CD4-positive, alpha-beta T cell treated with Interleukin-2 at 100 ng/mL for 4 hours (primary cell): ENCODE measurements at places on chromosomes 1 and 21.
A peak's percentile ranks its signal among the peaks of the same experiment; 100 is the strongest.

- no peak for DNase-seq
These were observed 53.6 kb downstream of the MAP3K7CL start for GRCh38 chr21:29184037-29184436.

DNA sequence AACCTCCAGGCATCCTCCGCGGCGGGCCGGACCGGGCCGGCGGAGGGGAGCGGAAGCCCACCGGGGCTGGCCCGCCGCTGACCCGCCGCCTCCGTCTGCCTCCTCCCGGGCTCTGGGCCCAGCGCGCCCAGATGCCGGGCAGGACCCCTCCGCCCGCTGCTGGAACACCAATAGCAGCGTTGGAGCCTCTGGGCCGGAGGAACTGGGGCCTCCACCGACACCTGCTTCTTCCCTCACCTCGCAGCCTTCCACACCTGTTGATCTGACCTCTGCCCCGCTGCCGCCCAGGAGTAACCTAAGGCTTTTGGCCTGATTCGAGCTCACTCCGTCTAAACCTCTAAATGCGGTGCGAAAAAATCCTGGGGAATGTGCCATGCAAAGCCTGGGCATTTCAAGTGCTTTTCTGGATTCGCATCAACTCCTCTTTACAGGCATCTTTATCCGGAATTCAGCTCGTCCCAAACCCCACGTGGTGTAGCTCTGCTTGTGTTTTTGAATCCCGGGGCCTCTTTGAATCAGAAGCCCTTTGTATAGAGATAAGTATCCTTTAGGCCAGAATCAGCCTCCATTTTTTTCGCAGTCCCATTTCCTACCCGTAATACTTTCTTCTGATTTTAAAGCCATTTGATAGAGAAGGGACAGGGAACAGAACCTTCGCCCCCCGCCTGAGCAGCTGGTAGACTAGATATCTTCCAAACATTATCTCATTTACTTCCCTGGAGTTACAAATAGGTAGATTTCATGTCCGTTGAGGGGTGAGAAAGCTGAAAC is 680 bp upstream of the CNN3 start:
- DNase-seq, result no peak

DNA sequence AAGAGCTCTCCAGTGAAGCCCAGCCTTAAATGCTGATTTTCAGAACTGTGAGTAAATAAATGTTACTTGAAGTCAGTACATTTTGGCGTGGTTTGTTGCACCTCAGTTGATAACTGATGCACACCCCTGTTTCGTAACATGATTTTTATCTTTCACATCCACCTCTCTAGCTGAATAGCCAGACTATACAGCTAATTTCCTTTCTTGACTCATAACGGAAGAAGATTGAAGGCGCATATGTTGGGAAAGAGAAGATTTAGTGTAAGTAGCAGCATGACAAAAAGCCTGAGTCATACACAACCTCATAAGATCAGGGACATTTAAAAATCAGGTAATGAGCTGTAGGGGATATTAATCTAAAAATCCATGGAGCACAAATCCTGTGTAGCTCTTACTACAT is 716.2 kb upstream of the ZP4 start:
- no peak for DNase-seq

GRCh38 chr1:173415490-173415889 is 61.6 kb upstream of the PRDX6 start:
- no peak for DNase-seq

GRCh38 chr1:43942411-43942810 is 4.3 kb upstream of the IPO13 start:
- DNase-seq, result no peak

DNA sequence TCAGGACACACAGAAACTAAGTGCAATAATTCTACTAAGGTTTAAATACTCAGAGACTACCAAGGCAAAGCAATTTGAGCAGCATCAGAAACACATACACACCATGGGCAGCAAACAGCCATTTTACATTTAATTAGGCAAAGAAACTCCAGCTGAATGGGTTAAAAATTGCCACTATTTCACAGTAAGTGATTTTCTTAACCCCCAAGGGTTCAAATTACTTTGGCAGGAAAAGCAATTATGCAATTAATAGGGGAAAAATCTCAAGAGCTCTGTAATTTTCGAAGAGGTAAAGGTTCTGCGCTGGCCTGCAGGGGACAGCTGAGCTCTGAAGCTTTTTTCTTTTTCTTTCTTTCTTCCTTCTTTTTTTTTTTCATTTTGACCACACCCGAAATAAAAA is 206.2 kb upstream of the RRP15 start:
- no peak for DNase-seq

DNA sequence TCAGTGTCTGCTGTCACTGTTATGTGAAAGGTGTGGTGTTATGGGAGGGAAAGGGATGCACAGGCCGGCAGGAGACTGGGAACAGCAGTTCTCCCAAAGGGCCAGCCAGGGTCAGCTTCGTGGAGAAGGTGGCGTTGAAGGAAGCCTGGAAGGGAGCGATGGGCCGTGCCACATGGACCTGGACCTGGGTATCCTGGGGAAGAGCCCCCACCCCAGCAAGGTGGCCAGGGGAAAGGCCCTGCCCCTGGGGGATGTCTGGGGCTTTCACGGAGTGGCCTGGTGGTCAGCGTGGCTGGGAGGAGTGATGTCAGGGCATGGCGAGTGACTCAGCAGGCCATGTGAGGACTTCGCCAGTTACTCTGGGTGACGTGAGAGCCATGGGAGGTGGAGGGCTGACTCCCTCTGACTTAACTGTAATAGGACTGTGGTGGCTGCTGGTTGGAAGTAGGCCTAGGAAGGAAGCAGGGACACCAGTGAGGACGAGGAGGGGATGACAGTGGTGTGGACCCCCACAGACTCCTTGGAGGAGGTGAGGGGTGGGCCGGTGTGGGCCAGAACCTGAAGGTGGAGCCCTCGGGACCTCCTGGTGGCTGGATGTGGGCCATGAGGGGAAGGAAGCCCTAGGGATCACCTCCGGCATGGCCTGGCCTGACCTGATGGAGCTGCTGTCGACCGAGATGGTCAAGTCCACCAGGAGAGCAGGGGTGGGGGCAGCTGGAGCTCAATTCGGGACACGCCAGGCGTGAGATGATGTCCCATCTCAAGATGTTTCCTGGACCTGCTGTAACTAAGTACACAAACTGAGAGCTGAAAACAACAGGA is 54.5 kb downstream of the BACE2 start:
- no peak for DNase-seq

GRCh38 chr1:229452956-229453801 is 19.3 kb upstream of the ACTA1 start:
- peak; percentile 3 for DNase-seq

GRCh38 chr1:160084771-160085321 is 3.5 kb downstream of the KCNJ9 start:
- no peak for DNase-seq

GRCh38 chr1:147243228-147243685 is 773 bp downstream of the CHD1L start:
- DNase-seq, result no peak

- no peak for DNase-seq
These were observed 142.5 kb upstream of the PKN2 start for GRCh38 chr1:88541596-88541995.

DNA sequence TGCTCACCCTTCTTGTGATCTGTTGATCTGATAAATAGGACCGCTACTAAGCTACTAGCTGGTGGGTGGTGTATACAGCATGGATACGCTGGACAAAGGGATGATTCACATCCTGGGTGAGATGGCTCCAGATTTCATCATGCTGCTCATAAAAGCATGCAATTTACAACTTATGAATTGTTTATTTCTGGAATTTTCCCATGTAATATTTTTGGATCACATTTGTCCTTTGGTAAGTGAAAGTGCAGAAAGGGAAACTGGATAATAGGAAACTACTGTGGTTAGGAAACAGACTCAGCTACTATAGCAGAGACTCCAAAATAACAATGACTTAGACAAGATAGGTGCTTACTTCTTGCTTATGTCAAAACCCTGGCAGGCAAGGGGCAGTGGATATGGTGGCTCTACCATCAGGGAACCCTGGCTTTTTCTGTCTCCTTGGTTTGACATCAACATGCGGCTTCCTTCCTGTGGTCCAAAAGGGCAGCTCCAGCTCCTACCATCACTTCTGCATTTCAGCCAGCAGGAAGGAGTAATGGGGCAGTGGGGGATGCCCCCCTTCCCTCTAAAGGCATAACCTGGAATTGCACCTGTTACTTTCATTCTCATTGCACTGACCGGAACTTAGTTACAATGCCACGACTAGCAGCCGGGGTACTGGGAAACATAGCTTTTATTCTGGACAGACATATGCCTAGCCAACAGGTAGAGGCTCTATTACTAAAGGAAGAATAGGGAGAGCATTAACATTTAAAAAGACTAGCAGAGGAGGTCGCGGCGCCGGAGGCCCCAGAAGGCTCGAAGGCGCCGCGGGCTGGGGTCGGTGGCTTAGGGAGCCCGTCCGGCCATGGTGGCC is 13.8 kb upstream of the AK2 start:
- no peak for DNase-seq

GRCh38 chr1:247089616-247090375 is 11.2 kb upstream of the ZNF670 start:
- no peak for DNase-seq

- no peak for DNase-seq
These were observed 57.3 kb downstream of the SLC37A1 start for GRCh38 chr21:42570841-42571387.

DNA sequence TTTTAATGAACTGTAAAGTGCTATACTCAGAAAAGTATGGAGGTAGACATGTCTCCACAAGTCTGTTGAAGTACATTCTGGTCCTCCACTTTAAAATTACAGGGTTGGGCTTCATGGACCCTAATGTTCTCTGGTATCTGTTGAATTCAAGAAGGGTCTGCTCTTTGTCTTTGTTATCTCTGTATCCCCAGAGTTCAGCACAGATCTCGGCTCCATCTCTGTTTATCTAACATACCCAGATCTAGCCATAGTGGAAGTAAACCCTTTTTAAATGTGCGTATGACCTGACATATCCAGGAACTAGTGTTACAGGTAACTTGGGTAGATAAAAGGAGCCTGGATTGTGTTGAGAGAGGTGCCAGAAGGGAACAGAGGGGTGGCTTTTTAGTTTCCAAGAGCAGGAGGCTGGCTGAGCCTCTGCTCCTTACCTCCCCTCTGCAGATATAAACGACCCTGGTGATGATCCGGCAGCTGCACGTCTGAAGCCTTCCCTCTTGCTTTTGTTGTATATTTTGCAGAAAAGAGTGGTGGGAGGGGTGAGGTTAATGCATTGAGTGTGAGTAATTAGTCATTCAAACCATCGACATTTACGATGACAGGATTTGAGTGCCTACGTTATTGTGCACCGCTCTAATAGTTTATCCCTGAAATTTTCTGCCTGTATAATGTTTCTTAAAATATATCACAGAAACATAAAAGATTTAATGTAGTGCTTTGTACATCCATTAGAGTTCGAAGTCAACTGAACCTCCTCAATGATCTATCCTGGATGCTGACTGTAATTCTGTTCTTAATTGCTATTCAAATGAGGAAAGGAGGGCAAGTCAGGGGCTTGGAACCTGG is 30.8 kb downstream of the ELAVL4 start:
- DNase-seq, result no peak

- no peak for DNase-seq
These were observed 13.7 kb upstream of the CCN1 start for GRCh38 chr1:85566890-85567289.

- no peak for DNase-seq
These were observed 45.5 kb downstream of the CACHD1 start for GRCh38 chr1:64515427-64515826.

DNA sequence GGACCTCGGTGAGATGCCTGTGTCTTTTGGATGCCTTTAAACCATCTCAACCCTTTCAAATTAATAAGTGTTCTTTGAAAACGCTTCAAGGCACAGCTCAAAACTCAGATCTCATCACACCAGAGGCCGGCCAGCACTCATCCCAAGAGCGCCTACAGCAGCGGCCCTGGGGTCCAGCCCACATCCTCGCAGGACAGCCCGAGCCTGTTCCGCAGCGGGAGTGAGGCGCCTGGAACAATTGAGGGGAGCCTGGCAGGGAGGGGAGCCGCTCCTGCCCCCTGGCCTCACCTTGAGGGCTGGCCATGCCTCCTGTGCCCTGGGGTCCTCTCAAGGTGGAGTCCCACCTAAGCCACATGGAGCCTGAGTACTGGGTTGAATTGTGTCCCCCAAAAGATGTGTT is 37.9 kb downstream of the ACOT7 start:
- no peak for DNase-seq

GRCh38 chr1:36436821-36437220 is 13.4 kb downstream of the OSCP1 start:
- DNase-seq, result no peak

DNA sequence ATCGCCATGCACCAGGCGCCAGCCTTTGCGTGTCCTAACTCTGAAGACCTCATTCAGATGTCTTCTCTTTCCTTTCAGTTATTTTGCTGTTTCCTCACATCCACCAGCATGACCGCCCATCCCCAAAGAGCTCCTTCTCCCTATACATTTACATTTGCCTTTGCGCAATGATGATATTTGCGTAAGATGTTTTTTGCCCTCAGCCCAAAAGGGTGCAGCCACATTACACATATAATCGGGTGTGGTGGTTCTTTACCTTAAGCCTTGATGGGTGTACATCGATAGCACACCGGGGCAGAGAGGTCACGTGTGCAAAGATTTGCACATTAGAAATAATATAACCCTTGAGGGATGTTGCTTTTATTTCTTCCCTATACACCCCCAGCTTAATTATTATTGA is 192.8 kb downstream of the HUNK start:
- DNase-seq, result no peak
